ENCODE measurements at places on chromosomes 6 and 20.

GRCh38 chr6:156396791-156397418 is 380.3 kb upstream of the ARID1B start:
- no peak for DNase-seq

GRCh38 chr6:46760925-46761324 is 14.2 kb downstream of the ANKRD66 start:
- no peak for DNase-seq

DNA sequence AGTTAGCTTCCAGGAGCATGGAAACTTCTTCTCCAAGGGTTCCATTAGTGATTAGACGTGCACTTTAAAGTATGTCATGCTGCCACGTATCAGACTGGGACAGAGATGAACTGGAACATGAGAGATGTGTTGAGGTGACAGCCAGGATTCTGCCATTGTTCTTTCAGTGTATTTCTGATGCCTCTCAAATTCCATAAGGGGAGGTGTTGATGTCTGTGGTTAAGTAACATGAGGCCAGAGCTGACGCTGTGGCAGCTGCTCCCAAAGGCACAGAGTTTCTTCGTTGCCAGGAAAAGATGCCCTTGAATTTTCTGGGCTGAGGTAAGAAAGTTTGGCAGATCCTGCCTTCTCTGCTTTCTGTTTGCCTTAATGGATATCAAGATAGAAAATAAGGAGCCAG is 63.5 kb downstream of the TRMT6 start:
- DNase-seq: no peak

GRCh38 chr6:132140189-132140588 is 189.0 kb upstream of the CCN2 start:
- no peak for DNase-seq

GRCh38 chr6:136763255-136763654 is 29.0 kb downstream of the MAP3K5 start:
- DNase-seq: no peak

- no peak for DNase-seq
Observed at GRCh38 chr20:45370571-45371160, 7.5 kb downstream of the TP53TG5 start.

- DNase-seq: no peak
Observed at GRCh38 chr6:34170346-34170745, 24.5 kb upstream of the GRM4 start.

- no peak for DNase-seq
Observed at GRCh38 chr6:186340-186965, 105.8 kb upstream of the DUSP22 start.

DNA sequence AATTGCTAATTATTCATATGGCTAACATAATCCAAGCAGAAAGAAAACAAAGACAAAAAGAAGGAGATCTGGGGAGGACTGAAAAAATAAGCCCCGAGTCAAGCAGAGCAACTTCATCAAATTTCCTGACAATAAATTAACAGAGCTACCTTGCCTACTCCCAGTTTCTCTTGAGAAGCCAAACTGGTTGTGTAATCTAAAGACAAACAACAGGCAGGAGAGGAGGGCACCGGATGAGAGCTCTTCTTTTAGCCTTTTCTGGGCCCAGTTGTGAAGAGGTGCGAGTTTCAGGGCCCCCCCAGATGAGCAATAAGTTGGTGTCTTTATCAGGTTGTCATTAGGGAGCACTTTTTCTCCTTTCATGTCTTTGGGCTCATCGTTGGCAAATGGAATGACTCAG is 197.1 kb upstream of the PCSK2 start:
- DNase-seq: no peak
